ENCODE measurements at places on chromosomes 12 and 14.

GRCh38 chr12:95881331-95881955 lies 22.7 kb downstream of the SNRPF start:
- DNase-seq: peak; percentile 62

GRCh38 chr12:60137513-60137912 lies 541.7 kb downstream of the SLC16A7 start:
- no peak for DNase-seq

GRCh38 chr12:31962076-31962475 lies 2.9 kb downstream of the RESF1 start:
- no peak for DNase-seq

DNA sequence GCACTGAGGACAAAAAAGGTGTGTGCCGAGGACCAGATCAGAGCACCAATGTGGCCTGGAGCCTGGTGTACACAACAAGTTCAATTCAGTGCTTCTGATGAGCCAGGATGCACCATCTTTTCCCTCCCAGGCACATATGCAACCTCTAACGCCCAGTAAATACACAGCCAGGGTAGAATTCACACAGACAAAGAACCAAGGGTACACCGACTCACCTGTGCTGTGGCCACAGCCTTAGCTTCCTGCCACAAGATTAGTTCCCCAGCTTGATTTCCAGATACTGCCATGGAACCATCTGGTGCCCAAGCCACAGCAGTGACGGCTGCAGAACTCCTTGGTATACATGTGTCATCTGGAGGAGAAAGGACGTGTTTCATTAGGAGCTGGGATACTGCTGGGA lies 29.4 kb downstream of the PARP2 start:
- no peak for DNase-seq

DNA sequence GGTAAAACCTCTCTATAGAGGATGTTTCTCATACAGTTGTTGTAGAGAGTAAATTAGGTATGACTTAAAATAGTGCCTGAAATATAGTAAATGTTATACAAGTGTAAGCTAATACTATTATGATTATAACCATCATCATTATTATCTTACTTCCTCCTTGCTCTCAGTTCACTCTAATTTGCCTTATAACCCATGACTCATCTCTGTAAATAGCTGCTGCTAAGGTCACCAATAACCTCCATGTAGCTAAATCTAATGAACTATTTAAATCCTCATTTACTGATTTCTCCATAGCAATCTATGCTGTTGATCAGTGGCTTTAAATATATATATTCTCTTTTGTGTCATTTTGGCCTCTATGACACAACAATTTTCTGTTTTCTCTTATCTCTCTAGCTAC lies 109.6 kb downstream of the RMST start:
- no peak for DNase-seq

DNA sequence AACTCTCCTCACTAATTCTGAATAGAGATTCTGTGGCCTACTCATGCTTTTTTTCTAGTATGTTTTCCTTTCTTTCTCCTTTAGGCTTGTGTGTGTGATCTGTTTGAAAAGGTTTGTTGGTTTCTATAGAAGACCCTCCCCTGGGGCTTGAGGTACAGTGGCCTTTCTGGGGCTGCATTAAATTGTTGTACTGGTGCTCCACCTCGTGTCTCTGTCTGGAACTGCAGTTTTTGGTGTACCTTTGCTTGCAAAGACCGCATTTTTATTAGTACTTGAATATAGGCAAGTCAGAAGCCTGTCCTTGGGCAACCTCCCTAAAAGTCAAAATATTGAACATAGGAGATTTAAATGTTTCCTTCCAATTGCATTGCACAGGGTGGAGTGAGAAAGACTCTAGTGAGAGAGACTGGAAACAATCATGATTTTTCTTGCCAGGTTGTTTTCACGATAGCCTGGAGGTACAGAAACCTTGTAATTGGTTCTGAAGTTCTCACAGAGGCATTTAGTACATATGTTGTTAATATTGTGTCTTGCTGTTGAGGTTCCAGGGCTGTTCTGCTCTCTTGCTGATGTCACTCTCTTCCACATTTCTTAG lies 39.0 kb downstream of the SLCO1B1 start:
- DNase-seq: peak; percentile 56

- peak; percentile 64 for DNase-seq
Measured at GRCh38 chr14:68109132-68109900, 289.7 kb downstream of the RAD51B start.

- DNase-seq: peak; percentile 83
Measured at GRCh38 chr12:71636704-71637115, 26.9 kb downstream of the ZFC3H1 start.

DNA sequence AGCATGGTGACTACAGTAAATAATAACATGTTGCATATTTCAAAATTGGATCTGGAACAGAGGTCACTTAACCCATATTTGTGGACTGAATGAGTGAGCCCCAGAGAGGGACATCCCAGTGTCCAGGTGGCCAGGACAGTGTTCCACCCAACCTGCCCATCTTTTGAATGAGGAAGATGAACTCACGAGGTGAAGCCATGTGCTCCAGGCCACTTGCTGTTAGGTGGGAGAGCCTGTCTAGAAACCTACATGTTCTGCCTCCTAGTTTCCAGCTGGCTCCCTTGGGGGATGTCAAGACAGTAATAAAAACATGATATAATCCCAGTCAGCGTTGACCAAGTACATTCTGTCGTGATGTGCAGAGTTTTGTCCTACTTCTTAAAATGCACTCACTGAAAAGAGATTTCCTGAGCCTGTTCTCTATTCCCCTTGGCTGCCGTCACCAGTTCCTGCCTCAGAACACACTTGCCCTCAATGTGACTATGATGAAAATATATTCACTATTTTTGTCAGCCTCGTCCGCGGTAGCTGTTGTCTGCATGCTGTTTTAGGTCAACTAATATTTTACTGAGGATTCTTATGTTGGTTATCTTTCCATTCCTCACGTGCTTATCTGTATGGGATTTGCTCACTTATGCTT lies 25.7 kb downstream of the TSPAN9 start:
- no peak for DNase-seq

Measured in fibroblast of the aortic adventitia (primary cell).